Karpas-422 (cell line): ENCODE measurements at places on chromosomes 13 and 19. TPM values are rescaled to one million over a fixed set of nuclear protein-coding genes. Genes with fewer than 3 reads are reported as not detected.

- H3K4me3 ChIP-seq: no peak overlapping the region
- H3K27ac ChIP-seq: no peak overlapping the region
These were observed 69.9 kb downstream of the GPC5 start for GRCh38 chr13:91468301-91468700.

Gene SCGB2B2
- total RNA-seq: not detected in 2 replicates

GRCh38 chr13:27024074-27024461 lies 147.5 kb downstream of the USP12 start:
- no peak overlapping the region for H3K27ac ChIP-seq
- no peak for DNase-seq
- no peak overlapping the region for H3K4me3 ChIP-seq
- peaks cover 9% of the 10 kb centered on the region for H3K4me1 ChIP-seq
- no peaks in the 10 kb centered on the region for H3K27me3 ChIP-seq
- no peaks in the 10 kb centered on the region for H3K36me3 ChIP-seq

GRCh38 chr19:39212375-39212742 lies 8.3 kb upstream of the SYCN start:
- no peaks in the 10 kb centered on the region for H3K4me1 ChIP-seq
- H3K27ac ChIP-seq: no peak overlapping the region
- H3K27me3 ChIP-seq: no peaks in the 10 kb centered on the region
- no peak overlapping the region for H3K4me3 ChIP-seq
- no peaks in the 10 kb centered on the region for H3K36me3 ChIP-seq

DNA sequence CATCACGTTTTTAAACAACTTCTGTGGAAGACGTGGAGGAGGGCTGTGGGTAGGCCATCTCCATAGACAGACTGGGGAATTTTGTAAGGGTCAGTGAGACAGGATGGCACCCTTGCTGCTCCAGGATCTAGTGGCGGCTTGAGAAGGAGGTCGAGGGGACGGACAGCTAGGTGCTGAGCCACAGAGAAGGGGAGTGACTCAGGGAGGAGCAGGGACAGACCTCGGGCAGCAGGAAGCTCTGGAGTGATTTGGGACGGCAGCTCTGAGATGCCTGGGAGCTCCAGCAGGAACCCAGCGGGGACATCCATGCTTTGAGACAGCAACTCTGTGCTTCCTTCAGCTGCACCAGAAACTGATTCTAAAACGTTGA lies 169.1 kb upstream of the SOX1 start:
- no peak overlapping the region for H3K4me3 ChIP-seq
- H3K36me3 ChIP-seq: no peaks in the 10 kb centered on the region
- no peak for DNase-seq
- no peaks in the 10 kb centered on the region for H3K27me3 ChIP-seq
- H3K27ac ChIP-seq: no peak overlapping the region
- H3K4me1 ChIP-seq: peaks cover 7% of the 10 kb centered on the region

Gene GPR12
- not detected in 2 replicates for total RNA-seq

DNA sequence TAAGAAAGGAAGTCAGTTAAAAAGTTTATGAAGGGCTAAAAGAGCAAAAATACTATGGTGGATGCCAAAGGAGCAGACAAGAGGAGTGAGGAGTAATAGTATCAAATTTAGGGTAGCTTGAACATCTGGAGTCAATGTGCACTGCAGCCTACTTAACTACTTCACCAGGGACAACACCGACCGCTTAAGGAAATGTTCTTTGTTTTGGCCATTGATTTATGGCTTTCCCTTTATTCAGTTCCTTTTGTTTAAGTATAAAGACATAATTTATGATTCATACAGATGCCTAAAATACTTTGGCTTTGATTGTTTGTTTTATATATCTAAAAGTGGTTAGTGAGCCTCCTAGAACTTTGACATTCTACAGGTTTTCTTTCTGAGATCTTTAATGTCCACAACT lies 276.3 kb upstream of the PRR20A start:
- no peak overlapping the region for H3K27ac ChIP-seq
- H3K36me3 ChIP-seq: no peaks in the 10 kb centered on the region
- DNase-seq: no peak
- no peak overlapping the region for H3K4me3 ChIP-seq

GRCh38 chr13:65036999-65037398 lies 2193.1 kb downstream of the PCDH9 start:
- no peaks in the 10 kb centered on the region for H3K36me3 ChIP-seq
- no peaks in the 10 kb centered on the region for H3K27me3 ChIP-seq
- H3K4me1 ChIP-seq: no peaks in the 10 kb centered on the region
- no peak overlapping the region for H3K4me3 ChIP-seq

DNA sequence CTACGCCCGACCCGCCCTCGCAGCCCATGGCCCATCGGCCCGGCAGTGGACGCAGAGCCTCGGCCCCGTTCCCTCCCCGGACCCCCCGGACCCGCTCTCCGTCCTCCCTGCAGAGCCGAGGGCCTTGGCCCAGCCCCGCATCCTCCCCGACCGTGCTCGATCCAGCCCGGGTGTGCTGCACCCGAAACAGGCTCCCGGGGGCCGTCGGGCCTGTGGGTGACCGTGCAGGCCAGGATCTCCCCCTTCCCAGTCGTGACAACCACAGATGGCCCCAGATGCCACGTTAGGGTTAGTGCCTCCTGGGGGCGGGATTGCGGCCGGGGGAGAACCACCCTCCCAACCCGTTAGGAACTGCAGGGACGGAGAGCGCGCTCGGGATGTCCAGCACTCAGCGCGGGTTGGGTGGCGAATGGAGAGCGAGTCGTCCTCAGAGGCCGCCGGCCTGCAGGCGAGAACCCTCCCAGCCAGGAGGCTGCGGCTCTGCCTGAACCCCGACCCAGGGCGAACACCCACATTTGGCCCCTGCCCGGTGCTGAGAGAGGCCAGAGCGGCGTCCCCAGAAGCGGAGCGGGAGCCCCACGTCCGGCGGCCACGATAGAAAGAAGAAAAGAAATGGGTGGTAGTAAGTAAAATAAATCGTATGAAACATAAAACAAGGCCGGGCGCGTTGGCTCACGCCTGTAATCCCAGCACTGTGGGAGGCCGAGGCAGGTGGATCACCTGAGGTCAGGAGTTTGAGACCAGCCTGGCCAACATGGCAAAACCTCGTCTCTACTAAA lies 6.7 kb upstream of the MADCAM1 start:
- DNase-seq: no peak
- no peak overlapping the region for H3K27ac ChIP-seq
- H3K27me3 ChIP-seq: no peaks in the 10 kb centered on the region
- H3K4me1 ChIP-seq: peaks cover 10% of the 10 kb centered on the region

Gene INSL3
- total RNA-seq: not detected in 2 replicates
